ENCODE measurements at places on chromosomes 11 and 22.

DNA sequence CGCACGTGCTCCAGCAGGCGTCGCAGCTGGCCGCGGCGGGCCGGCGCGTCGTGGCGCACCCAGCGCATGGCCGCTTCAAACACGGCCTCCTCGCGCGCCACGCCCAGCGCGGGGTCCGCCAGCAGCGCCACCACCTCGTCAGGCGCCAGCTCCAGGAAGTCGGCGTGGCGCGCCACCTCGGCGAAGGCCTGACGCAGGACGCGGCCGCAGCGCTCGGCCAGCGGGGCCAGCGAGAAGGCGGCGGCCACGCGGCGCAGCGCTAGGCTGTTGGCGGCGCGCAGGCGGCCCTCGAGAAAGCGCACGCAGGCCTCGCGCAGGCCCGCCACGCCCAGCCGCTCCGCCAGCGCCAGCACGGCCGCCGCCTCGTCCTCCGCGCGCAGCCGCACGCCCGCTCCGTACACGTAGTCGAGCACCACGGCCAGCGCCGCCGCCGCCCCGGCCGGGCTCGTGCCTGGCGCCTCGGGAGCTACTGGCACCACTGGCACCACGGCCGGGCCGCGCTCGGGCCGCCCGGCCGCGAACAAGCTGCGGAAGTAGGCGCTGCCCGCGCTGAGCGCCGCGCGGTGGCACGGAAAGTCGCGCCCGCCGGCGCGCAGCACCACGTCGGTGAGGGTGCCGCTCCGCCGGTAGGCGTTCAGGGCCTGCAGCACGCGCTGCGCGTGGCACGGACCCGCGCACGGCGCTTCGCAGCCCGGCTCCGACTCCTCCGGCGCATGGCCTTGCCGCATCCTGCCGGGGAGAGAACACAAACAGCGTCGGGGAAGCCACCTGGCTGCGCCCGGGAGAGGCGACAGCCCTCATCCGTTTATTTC is 2.9 kb downstream of the KLHL35 start:
- peak; percentile 40 for DNase-seq

DNA sequence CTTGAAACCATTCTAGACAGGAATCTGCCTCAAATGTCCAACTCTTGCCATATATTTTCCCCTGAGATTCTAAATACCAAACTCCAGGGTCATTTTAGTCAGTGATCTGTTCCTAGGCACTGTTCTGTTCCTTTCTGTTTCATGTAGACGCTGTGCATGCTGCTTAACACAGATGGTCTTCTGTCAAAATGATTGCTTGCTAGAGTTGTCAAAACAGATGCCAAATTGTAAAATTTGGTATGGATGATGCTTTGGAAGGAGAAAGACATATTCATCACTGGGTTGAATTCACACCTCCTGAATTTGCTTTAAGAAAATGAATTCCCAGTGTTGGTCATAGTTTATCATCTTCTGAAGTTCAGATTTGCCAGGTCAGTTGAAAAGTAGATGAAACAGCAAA is 425.9 kb downstream of the ETS1 start:
- no peak for DNase-seq

DNA sequence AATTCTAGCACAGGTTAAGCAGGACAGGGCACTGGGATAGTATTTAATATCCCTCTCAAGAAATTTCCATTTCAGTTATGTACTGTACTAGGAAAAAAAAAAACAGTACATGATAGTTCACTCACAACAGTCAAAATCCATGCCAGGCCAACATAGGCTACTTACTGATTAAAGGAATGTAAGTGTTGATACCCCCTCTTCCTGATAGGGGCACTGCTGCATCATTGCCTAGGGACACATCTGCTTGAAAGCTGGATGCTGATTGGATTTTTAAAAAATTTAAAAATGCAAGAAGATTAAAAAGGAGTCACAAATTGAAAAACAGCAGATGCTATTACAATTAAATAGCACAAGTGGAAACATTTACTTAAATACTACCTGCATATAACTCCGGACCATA is 43.4 kb downstream of the APOL5 start:
- no peak for DNase-seq

DNA sequence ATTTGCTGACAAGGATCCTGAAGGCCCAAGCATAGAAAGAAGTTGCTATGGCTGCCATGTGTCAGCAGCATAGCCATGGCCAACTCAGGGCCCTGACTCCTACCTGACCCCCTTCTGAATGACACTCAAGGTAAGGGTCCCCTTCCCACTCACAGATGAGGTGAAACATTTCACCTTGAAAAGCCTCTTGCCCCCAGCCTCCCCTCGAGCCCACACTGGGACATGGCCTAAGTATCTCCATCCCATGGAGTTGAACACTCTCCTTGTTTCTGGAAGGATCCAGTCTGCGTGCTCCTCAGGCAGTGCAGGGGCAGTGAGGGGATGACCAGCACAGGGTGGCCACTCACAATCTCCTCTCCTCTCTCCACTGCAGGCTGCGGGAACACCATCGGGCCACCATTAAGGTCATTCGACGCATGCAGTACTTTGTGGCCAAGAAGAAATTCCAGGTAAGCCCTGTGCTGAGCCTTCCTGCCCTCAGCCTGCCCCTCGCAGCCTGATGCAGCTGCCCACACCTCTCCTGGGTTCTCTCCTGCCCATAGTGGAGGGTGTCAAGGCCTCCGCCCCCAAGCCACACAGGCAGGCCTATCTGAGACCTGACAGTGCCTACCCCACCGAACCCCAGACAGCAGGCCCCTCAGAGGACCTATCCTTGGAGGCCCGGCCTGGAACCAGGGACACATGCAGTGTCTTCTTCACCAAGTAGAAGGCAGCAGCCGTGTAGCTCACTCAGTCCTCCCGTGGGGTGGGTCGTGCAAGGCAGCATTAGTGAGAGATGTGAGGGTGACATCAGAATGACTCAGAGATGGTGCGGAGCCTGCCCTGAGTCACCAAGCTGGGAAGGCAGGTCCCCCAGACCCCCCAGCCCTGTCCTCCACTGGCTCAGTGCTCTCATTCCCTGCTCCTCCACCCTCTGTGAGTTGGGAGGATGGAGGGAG is 68.9 kb upstream of the KCNQ1OT1 start:
- DNase-seq, result no peak
